Thymus (tissue), 14 donors: ENCODE measurements at places on chromosomes 1 and 21. TPM values are rescaled to one million over a fixed set of nuclear protein-coding genes. Genes with fewer than 3 reads are reported as not detected.

Gene C1orf174
- 19.3 TPM for polyA plus RNA-seq

- DNase-seq = no peak
These were observed 36.0 kb downstream of the CENPF start for GRCh38 chr1:214638997-214639396.

Gene PFDN2
- polyA plus RNA-seq = 152 TPM

- DNase-seq = peak; percentile 66
These were observed 46.1 kb upstream of the BACE2 start for GRCh38 chr21:41121785-41122415.

DNA sequence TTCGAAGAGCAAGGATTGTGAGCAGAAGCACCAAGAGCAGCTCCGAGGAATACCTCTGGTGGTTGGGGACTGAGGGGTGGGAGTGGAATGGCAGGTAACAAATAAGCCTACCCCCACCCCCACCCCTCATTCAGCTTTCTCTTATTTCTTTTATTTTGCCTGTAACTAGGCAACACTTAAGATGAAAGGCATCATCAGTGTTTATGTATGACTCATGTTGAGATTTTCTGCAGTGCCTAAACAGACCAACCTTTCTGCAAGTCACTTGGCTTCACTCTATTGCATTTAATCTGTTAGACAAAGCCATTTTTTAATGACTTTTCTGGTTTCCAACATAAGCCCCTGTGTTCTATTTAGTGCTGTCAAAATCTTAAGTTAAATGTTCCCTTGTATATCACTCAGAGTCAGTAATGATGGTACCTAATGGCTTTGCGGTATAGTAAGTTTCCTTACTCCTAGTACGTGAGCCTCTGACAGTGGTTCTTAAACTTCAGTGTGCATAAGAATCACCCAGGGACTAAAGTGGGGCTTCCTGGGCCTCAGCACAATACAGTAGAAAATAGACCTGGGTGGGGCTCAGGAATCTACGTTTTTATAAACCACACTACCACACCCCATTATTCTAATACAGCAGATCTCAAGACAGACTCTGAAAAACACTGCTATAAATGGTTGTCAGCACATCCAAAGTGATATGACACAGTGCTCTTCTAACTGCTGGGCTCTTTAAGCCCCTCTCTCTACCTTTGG is 19.9 kb downstream of the CASQ2 start:
- DNase-seq = no peak

Gene CELA3B
- 0.32 TPM for polyA plus RNA-seq
